ENCODE measurements at places on chromosomes 5 and 9. TPM values are rescaled to one million over a fixed set of nuclear protein-coding genes. Genes with fewer than 3 reads are reported as not detected.

The PTBP3 gene
- 122 TPM for total RNA-seq

The SLC46A2 gene
- total RNA-seq = not detected

The BARHL1 gene
- total RNA-seq = not detected

The IGFBPL1 gene
- total RNA-seq = 3.3 TPM

DNA sequence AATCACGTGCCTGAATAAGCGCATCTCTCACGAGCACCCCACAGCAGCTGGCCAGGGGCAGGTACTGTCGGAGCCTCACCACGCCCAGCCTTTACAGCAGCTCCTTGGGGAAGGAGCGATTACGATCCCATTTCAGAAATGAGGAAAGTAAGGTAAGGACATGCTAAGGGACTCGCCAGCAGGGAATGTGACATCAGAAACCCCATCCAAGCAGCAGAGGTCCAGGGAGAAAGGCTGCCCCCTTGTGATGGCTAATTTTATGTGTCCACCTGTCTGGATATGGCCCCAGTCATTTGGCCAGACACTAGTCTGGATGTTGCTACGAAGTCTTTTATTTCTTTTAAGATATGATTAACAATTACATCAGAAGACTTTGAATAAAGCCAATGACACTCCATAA is 77.3 kb downstream of the UBE2QL1 start:
- peak; percentile 60 for DNase-seq

DNA sequence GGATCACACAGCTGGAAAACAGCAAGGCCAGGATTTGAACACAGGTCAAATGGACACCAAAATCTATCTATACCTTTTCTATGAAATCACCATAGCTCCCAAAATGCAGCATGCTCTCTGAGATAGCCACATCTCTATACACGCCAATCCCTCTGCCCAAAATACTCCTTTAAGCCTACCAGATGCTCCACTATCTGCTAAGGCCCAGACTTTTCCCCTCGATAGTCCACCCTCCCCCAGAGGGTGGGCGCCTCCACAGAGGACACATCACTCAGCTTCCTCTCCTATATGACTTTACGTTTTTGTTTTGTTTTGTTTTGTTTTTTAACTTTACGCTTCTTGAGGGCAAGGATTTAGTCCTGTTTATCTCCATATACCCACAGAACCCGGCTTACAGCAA is 46.8 kb downstream of the MTMR12 start:
- no peak for DNase-seq

- no peak for DNase-seq
Observed at GRCh38 chr5:1106385-1107166, 5.3 kb downstream of the SLC12A7 start.

DNA sequence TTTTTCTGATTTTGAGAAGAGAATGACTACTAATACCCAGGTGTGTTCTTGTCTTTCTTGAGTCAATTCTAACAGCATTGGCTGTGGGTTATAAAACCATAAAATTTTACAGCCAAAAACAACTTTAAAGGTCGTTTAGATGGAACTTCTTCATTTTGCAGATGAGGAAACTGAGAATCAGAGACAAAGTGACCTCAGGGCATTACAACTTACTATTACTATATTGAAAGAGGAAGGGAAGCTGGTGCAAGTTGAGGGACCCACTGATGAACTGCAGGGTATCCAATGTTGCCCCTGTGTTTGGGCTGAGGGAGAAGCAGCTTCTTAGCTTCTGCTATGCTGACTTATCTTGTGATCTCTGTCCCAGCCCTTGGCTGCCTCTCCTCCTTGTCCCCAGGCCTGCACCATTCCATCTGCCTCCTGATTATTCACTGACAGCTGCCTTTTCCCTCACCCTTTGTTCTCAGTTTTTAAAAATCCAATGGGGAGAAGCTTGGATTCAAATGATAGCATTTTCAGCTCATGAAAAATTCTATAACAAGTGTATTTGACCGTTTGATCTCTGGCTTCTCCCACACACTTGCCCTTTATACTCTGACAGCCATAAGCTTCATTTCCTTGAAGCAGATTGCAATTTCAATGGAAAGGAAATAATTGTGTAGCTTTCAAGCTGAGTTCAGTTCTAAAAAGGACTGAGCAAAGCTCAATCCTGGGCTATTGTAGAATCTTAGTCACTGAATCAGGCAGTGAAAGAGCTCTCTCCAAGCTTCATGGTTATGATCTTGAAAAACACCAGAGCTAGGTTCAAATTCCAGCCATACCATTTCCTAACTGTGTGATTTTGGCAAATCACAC is 68.5 kb downstream of the TMC1 start:
- no peak for DNase-seq

DNA sequence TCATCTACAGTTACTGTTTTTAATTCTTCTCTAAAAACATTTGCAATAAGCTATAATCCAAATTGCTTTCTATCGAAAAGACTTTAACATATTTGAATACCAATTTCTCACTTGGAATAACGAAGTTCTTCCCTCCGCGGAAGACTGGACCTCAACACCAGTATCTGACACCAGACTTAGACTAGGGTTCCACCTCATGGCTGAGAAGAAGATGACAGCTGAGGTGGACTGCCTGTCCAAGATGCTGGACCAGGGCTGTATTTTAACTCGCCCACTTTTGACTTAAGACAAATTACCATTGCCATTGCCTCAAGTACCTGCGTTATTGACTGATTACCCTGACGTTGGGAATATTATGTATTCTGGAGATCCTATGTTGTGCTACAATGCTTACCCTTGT is 34.1 kb downstream of the ZMAT2 start:
- DNase-seq = no peak

DNA sequence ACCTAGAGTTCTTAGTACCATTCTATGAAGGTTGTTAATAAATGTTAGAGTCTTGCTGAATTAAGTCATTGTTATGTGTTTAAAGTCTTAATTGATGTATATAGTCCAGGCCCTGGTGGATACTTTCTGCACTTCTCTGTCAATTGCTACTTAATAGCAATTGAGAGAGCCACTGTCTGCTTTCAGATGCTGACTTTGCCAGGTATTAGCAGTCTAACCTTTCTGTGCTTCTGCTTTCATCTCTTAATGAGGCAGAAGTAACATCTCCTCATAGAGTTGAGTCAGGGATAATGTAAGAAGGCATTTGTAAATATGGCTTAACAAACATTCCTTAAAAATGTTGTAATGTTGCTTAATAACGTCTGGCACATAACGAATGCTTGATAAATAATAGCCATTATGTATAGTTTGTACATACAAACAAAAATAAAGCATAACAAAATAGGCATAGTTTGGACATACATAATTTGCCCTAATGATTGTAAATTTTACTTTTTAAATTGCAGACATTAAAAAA is 28.3 kb downstream of the RASGRF2 start:
- no peak for DNase-seq

All from body of pancreas (tissue), 4 donors.